ENCODE measurements at places on chromosomes 5 and 9. TPM values are rescaled to one million over a fixed set of nuclear protein-coding genes. Genes with fewer than 3 reads are reported as not detected.

The PRR16 gene
- 0.25 TPM for total RNA-seq

The PCDHGB3 gene
- total RNA-seq, result 6.2 TPM

The ARL14EPL gene
- total RNA-seq, result not detected

DNA sequence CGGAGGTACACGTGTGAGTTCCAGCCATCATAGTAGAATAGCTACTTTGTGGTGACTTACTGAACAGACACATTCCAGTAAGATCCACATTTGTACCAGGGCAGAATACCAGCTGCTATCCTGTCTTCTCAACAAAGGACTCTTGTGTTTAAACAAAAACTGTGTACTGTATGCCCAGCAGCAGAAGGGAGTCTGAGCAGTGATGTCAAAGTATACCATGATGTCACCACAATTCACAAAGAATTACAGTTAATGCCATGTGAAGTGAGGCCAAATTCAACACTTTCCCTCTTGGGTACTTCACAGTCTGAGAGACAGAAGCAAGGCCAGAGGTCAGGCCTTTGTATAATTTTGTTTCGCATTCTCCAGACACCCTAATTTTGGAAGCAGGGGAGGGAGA, 137.0 kb downstream of the ADAMTSL1 start:
- no peak for DNase-seq

Data from glutamatergic neuron (in vitro differentiated cells).